ENCODE measurements at places on chromosomes 3 and 15. TPM values are rescaled to one million over a fixed set of nuclear protein-coding genes. Genes with fewer than 3 reads are reported as not detected.

NR1I2 gene
- polyA plus RNA-seq = not detected

SEMA7A gene
- 41.2 TPM for polyA plus RNA-seq

SLC12A1 gene
- polyA plus RNA-seq = not detected

SLITRK3 gene
- polyA plus RNA-seq = not detected

All from GM23248 (cell line).